NCI-H1092 treated with DMSO at 0.1 percent for 48 hours (cell line): ENCODE measurements at places on chromosomes 6 and 20.

GRCh38 chr6:14537030-14537429 lies 419.5 kb downstream of the CD83 start:
- DNase-seq = no peak

GRCh38 chr6:125844989-125845388 lies 54.2 kb downstream of the NCOA7 start:
- no peak for DNase-seq

GRCh38 chr6:29504961-29505360 lies 17.2 kb upstream of the MAS1L start:
- DNase-seq = no peak

- no peak for DNase-seq
Measured at GRCh38 chr20:4216142-4216735, 200.9 kb upstream of the RNF24 start.

GRCh38 chr6:163170294-163170883 lies 244.1 kb upstream of the QKI start:
- DNase-seq = no peak
